ENCODE measurements at places on chromosomes 2 and 18.

GRCh38 chr2:31675485-31675901, 94.8 kb upstream of the SRD5A2 start:
- peak; percentile 54 for DNase-seq

DNA sequence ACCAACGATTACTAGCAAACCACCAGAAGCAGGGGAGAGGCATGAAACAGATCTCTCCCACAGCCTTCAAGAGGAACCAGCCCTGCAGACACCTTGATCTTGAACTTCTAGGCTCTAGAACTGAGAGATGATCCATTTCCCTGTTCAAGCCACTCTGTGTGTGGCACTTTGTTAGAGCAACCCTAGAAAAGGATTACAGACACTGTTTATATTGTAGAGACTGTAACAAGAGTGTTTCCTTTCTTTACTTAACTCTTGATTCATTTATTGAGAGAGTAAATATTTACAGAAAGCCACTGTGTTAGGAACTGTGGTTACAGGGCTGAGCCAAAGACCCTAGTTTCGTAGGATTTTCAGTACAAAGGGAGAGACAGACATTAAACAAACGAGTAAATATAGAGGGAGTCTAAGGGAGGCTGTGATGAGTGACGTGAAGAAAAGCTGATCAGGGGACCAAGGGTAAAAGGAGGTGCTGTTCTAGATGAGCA, 10.9 kb downstream of the CCDC68 start:
- no peak for DNase-seq

GRCh38 chr18:58501066-58501896, 127.6 kb downstream of the ALPK2 start:
- DNase-seq: no peak

- no peak for DNase-seq
Measured at GRCh38 chr18:63312019-63312409, 7.6 kb downstream of the BCL2 start.

- no peak for DNase-seq
Measured at GRCh38 chr2:99787769-99788382, 298.1 kb upstream of the REV1 start.

DNA sequence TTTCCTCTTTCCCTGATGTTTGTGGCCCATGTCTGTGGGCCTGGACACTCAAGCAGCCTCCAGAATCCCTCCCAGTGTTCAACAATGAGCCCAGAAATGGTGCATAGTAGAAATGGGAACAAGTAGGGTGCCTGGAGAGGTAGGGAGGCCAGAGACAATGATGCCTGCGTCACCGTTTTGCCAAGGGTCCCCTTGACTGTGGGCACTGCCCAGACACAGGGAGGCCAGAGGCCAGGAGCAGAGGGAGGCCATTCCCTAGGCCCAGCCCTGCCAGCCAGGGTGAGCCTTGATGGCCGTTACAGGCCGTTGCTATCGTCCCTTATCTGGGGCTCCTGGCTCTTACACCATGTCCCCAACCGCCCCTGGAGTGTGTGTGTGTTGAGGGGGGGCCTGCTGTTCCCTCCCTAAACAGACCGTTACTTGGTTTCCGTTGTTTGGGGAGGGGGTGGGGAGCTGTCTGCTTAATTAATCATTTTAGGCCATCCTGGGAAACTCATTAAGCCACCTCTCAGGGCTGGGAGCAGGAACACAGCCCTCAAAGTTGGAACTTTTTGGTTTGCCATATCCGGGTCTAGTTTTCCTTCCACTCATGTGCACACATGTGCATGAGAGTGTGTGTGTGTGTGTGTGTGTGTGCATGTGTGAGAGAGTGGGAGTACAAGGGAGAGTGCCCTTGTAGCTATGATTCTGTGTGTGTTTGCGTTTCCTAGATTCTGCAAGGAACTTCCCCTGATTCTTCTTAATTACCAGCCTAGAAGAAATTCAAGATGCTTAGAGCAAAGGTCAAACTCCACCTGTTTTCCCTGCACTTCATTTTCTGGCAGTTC, 135.2 kb upstream of the HAAO start:
- no peak for DNase-seq

- peak; percentile 41 for DNase-seq
Measured at GRCh38 chr18:43578706-43579105, 301.4 kb upstream of the SYT4 start.

GRCh38 chr2:181723731-181724130, 43.4 kb upstream of the NEUROD1 start:
- no peak for DNase-seq

- no peak for DNase-seq
Measured at GRCh38 chr18:14941256-14941655, 193.3 kb downstream of the ANKRD30B start.

GRCh38 chr18:62682371-62682770, 33.0 kb upstream of the PHLPP1 start:
- no peak for DNase-seq

- DNase-seq: no peak
Measured at GRCh38 chr2:118689456-118689855, 158.0 kb downstream of the EN1 start.

- no peak for DNase-seq
Measured at GRCh38 chr2:65261676-65262075, 34.0 kb downstream of the ACTR2 start.

- DNase-seq: no peak
Measured at GRCh38 chr2:145777297-145777696, 1257.4 kb upstream of the ZEB2 start.

DNA sequence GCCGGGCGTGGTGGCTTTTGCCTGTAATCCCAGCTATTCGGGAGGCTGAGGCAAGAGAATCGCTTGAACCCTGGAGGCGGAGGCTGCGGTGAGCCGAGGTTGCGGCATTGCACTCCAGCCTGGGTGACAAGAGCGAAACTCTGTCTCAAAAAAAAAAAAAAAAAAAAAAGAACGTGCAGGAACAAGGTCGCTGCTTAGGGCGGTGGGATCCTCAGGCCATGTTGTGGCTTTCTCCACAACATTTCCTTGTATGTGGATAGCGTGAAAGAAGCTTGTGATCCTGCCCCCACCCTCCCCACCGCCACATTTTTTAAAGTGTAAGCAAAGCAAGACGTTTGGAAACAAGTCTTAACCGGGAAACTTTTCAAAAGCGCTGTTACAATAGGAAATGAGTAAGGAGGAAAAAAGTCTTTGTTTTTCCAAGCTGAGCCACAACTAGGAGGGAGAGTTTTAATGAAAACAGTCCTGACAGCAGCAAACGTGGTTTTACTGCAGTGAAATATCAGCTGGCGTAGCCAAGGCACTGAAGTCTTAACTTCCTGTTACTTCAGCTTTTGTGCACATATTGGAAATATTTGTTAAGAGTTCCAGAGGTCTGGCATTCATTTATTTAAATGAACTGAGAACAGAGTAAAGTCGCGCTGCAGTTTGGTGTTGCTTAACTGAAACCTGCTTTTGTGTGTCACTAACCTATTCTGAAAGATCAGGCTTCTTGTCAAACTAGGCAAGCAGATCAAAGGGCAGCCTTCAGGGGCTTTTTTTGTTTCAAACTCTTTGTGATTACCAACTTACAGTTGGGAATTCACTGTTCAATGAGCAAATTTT, 3.8 kb downstream of the TGIF1 start:
- peak; percentile 27 for DNase-seq

All from endothelial cell (in vitro differentiated cells).